ENCODE measurements at places on chromosomes 7 and 10. TPM values are rescaled to one million over a fixed set of nuclear protein-coding genes. Genes with fewer than 3 reads are reported as not detected.

DNA sequence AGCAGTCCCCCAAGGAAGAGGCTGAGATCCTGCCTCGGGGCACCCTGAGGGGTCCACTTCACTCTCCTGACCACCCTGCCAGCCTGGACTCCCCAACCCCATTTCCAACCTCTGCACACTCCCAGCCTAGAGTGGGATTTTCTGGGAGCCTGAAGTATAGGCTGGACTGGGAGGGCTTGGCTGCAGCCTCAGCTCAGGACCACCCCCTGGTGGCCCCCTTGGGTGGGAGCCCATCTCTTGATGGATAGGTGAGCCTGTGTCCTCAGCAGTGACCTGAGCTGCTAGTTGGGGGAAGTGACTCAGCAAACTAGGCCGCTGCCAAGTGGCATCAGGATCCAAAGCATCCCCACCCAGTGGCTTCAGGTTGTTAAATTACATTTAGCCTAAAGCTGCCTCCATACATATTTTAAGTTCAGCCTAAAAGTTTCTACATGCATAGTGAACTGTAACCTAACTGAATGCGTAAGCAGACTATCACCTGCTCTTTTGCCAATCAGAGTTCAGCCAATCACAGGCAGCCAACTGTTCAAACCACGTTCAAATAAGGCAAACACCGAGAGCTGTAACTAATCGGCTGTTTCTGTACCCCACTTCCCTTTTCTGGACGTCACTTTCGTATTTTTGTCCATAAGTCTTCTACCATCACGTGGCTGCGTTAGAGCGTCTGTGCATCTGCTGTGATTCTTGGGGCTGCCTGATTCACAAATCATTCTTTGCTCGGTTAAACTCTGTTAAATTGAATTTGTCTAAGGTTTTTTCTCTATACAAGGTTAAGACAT is 144.0 kb downstream of the PLPP4 start:
- no peak for DNase-seq

DNA sequence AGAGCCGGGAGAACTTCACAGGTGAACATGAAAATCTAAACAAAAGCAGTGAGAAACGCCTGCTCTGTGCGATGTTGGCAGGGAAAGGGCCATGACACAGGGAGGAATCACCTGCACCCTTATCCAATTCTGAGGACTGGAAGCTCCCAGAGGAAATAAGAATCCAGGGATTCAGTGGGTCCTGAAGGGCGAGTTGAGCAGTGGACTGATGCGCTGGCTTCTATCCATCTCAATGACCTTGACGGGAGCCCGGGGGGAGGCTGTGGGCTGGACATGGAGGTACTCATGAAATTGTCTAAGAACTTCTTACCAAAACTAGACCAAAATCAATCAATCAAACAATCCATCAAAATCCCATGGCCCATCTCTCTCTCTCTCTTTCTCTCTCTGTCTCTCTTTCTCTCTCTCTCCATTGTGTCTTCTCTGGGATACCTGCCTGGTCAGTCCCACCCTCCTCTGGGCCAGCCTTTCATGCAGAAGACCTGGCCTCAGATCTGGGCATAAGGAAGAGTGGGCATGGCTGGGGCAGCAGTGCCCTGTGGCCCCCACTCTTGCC is 7.2 kb downstream of the CPXM2 start:
- no peak for DNase-seq

DNA sequence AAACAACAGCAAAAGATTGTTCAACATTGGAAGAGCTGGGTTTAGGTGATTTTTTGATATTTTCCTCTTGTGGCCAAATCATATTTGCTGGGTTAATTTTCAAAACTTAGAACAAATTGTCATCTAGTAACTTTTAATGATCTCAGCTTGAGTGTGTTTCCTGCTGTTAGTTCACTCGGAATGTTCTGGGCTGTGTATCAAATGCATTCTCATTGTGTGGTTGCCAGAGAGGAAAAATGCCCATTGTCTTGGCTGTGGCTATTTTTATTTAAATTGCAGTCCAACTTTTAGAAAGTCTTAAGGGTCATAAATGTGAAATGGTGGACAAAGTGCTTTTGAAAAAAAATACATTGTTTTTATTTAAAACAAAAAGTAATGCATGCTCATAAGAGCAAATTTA is 542.0 kb downstream of the TNS3 start:
- DNase-seq, result peak; percentile 48

- DNase-seq, result no peak
These were observed 49.6 kb upstream of the GPR158 start for GRCh38 chr10:25125201-25125611.

DNA sequence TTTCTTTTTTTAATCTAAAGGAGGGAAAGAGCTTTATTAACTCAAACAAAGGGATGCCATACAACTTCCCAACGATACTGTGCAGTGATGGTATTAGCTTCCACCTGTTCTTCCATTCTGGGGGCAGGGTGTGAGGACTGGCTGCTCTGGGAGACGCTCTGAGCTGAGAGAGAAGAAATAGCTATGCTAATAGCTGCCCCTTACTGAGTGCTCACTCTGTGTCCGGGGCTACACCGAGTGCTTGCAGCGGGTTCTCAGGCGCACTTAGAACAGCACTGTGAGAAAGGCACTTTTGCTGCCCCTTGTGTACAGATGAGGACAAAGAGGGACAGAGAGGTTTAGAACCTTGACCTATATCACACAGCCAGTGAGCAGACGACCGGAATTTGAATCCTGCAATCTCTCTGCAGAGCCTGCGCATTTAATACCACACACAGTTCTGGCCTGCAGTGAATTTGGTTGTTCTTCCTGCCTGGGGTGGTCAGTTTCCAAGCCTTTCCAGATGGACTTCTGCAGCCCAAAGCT is 142.2 kb downstream of the PLPP4 start:
- no peak for DNase-seq

DNA sequence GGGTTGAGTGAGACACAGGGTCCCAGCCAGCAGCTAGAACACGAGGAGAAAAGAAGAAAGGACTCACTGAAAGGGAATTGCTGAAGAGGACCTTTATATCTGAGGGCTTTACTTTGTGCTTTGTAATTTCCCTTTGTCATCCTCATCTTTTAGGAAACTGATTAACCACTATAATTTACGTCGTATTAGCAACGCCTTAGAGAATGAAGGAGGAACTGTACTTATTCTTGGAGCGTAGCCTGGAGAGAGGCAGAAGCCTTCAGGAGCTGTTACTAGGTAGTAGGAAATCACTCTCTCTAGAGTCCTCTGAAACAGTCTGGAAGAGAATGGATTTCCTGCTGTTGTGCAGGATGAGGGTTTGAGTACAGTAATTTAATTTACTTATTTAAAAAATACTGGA is 101.0 kb upstream of the STEAP1B start:
- no peak for DNase-seq

DNA sequence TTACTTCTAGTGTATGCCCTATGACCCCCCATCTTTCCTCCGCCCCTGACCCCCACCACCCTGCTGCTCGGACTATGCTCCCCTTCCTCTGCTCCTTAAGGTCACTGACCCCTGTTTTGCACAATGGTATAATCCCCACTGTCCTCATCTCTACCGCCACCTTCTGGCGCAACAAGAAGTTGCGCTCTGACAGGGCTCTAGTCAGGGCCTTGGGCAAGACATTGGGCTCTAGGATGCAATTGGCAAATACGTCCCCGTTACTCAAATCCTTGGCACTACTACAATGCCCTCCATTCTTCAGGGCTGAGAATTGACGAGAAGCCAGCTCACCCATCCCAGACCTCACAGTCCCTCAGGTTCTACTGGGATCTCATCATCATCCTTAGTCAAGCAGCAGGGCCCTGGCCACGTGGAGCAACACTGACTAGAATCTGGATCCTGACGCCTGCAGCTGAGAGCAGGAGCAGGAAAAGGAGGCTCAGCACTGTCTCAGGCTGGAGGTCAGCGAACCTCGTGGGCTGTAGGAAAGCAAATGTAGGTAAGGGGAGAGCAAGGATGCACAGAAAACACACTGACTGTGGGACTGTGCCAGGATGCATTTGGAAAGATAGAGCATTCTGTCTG is 10.6 kb downstream of the LRIT2 start:
- DNase-seq, result no peak

- DNase-seq, result no peak
These were observed 120.5 kb downstream of the UBE2H start for GRCh38 chr7:129832282-129832681.

GRCh38 chr10:69855346-69856111 is 53.8 kb downstream of the COL13A1 start:
- DNase-seq, result no peak

The COL28A1 gene
- total RNA-seq, result under 0.01 TPM

The FFAR4 gene
- not detected for total RNA-seq

Data from IMR-90 (cell line).